ENCODE measurements at places on chromosomes 3 and 15.

GRCh38 chr15:94493176-94493575, 261.8 kb downstream of the MCTP2 start:
- DNase-seq, result no peak

DNA sequence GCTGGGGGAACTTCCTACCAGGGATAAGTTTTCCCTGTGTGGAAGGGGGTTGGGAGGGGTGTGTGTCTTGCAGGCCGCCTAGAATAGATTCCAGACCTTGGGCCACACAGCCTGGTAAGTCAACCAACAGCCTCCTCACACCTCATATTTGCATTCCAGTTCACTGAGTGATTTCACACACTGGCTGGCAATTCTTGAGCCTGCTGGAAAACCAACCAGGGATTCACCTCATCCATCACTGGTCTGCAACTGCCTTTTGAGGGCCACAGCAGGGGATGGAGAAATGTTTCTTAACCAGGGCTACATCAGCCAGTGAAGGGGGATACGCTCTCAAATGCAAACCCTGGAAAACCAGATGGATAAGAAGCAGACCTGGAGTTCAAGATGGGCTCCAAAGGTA, 2.0 kb downstream of the FSTL1 start:
- DNase-seq, result no peak

GRCh38 chr15:63348392-63348791, 33.3 kb downstream of the CA12 start:
- no peak for DNase-seq

DNA sequence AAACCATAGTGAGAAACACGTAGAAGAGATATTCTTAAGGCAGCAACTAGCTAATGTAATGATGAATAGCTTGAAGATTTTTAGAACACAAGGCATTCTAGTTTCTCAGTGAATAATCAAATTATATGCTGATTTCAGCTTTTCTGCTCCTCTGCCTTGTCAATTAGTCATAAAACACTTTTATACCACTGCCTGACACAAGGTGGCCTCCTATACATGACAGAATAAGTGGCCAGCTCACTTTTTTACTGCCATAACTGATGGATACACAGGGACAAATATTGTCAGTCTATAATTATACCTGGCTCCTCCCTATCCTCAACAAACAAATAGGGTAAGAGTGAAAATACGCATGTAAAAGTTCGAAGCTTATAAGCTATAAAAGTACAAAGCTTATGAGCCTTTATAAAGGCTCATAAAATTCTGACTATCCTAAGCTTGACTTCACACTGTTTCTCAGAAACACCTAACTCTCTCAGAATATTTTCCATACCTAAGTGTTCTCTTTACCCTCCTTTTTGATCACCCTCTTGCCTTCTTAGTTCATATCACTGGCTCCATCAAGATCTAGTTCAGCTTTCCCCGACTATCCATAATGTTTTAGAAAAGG, 81.6 kb downstream of the HERC1 start:
- DNase-seq, result peak; percentile 17

GRCh38 chr3:11826628-11827265, 19.9 kb downstream of the TAMM41 start:
- no peak for DNase-seq

GRCh38 chr3:143720381-143720780, 127.9 kb downstream of the SLC9A9 start:
- DNase-seq, result no peak

GRCh38 chr15:66298803-66299251, 5.5 kb downstream of the DIS3L start:
- DNase-seq, result no peak

- DNase-seq, result no peak
These were observed 180.9 kb upstream of the TBL1XR1 start for GRCh38 chr3:177378168-177378567.

GRCh38 chr3:155872904-155873646, 2.6 kb downstream of the GMPS start:
- DNase-seq, result no peak

- no peak for DNase-seq
These were observed 37.6 kb upstream of the SFMBT1 start for GRCh38 chr3:53083521-53083920.

GRCh38 chr3:179067839-179068238, 3.8 kb downstream of the ZMAT3 start:
- DNase-seq, result peak; percentile 10

DNA sequence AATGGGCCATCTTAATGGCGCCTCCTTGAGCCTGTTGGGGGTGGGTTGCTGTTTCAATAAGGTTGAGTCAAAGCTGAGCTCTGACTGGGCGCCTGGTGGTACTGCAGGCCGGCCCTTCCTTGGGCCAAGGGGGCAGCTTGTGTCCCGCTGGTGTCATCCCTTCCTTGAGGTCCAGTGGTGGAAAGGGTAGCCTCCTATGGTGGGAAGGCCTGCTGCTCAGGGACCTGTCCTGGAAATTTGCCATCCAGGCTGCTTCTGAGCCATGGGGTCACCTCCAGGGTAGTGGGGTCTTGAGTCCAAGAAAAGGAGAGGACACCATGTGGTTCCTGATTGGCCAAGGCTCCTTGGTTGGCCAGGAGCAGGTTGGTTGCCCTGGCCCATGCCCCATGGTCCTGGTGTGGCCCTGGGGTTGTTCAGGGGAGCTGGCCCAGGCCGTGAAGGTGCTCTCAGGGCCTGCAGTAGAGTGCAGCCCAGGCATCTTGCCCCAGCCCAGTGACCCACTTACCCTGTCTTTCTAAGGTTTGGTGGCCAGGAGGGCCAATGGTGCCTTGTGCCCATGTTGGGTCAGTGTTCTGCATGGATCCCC, 188.7 kb downstream of the UBE3A start:
- no peak for DNase-seq

DNA sequence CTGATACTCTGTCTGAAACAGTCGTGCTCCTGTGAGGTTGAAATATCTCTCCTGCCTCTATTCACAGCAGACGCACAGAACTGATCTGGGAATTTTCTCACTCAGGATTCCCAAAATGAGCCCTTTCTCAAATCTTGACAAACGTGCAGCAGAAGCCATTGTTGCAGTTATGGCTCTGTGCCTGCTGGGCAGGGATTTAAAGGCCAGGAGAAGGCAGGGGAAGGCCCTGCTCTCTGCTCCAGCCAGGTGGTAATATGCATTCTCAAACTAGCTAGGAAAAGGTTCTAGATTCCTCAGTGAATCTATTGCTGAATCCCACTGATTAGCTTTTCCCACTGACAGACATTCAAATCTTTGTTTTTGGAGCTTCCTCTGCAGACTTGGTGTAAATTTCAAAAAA, 2.2 kb downstream of the MINAR1 start:
- DNase-seq, result no peak

DNA sequence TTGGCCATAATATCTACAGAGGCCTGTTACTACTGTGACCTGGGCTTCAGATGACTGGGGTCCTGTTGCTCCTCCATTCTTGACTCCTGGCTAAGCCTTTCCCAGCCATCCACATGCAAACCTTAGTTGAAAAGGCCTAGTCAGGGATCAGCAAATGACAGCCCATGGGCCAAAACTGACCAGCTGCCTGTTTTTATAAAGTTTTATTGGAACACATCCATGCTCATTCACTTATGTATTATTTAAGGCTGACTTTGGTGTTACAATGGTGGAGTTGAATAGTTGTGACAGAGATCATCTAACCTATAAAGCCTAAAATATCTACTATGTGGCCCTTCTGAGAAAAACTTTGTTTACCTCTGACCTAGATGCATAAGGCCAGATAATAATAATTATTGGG, 16.8 kb upstream of the SLC4A7 start:
- DNase-seq, result no peak

GRCh38 chr3:168398371-168399025, 302.8 kb upstream of the GOLIM4 start:
- DNase-seq, result no peak

- DNase-seq, result no peak
These were observed 5.4 kb downstream of the PCBP4 start for GRCh38 chr3:51961602-51962569.
